NCI-H82 (cell line): ENCODE measurements at places on chromosomes 7 and 10.

- DNase-seq: no peak
Measured at GRCh38 chr7:106356-106755, 86.0 kb upstream of the FAM20C start.

GRCh38 chr10:104581884-104582601, 59.0 kb upstream of the SORCS3 start:
- DNase-seq: no peak

- no peak for DNase-seq
Measured at GRCh38 chr10:112605063-112605462, 158.0 kb downstream of the VTI1A start.

DNA sequence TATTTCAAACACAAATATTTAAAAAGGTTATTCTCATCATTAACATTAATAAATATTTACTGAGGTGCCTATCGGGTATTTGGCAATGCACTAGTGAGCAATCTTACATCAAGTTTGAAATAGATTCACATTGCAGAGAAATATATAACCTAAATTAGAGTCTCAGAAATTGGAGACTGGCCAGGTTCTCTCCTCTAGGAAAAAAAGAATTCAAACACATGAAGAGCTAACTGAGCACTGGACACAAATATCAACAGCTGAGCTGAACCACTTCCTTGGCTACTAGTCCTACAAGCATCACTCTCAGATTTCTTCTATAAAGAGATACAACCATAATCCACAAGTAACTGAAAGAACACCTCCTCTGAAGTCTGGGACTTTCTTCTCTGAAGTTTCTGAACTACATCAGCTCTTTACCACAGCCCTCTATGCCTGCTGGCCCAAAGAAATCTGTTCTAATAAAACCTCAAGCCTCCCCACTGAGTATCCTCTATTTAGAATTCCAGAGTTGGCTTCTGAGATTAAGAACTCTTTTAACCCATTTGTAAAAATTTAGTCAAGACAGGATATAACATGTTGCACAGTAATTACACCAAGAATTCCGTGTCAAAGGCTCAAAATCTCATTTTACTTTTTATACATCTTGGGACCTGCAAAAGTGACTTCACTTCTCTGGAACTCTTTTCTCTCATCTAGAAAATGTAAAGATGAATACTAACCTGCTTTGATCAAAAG, 45.2 kb downstream of the MTERF1 start:
- DNase-seq: no peak

- peak; percentile 78 for DNase-seq
Measured at GRCh38 chr7:95723583-95724180, 48.7 kb upstream of the DYNC1I1 start.

DNA sequence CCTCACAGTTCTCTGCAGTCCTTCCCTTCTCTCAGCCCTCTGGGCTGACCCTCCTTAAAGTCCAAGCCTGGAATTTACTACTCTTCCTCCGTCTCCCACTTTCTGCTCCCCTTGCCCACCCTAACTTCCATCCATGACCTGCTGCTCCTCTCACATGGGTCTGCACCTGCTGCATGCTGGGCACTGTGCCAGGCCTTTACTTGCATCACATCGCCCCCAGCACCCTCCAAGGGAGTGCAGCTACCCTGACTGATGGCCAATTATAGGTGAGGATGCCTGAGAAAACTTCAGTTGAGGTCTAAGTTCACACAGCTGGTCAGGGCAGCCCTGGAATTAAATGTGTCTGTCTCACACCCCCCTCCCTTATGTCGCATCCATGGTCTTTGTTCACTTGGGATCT, 53.6 kb upstream of the ZPBP start:
- DNase-seq: no peak

GRCh38 chr7:25235471-25235870, 7.2 kb upstream of the NPVF start:
- no peak for DNase-seq

GRCh38 chr10:12639996-12640944, 290.9 kb downstream of the CAMK1D start:
- DNase-seq: no peak

- no peak for DNase-seq
Measured at GRCh38 chr10:1629326-1630198, 107.8 kb downstream of the ADARB2 start.

GRCh38 chr10:48456361-48456804, 148.5 kb downstream of the ARHGAP22 start:
- peak; percentile 30 for DNase-seq

DNA sequence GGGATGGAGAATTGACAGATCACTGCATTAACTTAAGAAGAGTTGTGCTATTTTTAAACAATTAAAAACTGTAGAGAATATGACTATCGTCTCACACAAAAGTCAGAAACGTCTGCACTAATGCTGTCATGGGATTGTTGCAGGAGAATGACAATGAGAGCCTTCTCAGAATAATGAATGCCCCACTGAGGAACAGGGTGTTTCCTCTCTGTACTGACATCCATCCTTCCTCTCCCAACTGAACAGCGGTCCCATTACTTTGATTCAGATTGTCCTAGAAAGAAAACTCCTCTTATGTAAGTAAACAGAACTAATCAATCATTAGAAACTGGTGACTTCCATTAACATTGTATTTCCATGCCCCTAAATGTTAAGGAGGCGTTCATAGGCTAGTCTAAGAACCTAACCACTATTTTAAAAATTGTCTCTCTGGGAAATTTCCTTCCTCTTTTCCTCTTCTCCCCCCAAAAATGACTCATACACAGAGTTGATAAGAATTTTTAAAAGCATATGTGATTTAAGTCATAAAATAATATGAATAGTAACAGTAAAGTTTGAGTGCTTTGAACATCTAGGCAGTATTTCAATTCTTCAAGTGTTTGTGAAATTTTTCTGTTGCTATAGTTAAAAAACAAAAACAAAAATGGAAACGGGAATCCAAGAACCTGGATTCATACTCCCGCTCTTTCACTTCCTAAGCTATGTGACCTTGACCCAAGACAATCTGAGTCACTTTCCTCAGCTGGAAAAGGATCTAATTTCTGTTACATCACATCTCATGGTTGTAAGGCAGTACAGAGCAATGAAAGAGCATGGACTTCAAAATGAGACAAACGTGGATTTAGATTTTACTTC, 12.7 kb upstream of the MACC1 start:
- DNase-seq: no peak

GRCh38 chr10:57362811-57363210, 904.9 kb downstream of the IPMK start:
- no peak for DNase-seq

DNA sequence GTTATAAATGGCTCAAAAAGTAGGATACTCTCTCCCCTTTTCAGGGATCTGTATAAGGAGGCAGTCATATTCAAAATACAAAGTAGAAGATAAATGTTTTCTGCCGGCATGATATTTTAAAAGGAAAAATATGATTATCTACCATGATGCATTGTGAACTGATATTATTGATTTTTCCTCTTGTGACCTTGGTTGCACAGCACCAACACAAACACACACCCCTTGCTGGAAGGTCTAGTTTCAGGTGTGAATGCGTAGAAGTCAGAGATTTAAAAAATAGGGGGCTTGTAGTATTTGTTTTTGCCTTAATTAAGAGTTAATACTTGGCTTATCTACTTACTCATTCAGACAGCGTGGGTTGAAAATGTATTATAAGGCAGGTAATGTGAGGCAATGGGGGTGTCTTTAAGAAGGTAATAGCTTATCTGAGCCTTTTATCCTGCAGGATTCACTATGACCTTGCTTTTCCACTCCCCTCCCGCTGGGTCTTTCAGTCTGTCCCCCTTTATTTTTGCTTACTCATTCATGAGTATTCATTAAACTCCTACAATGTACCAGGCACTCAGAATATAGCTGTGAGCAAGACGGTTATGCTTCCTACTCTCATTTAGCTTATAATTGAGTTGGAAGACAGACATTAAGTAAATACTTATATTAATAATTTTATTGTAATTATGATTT, 390.6 kb downstream of the SDK1 start:
- DNase-seq: no peak

DNA sequence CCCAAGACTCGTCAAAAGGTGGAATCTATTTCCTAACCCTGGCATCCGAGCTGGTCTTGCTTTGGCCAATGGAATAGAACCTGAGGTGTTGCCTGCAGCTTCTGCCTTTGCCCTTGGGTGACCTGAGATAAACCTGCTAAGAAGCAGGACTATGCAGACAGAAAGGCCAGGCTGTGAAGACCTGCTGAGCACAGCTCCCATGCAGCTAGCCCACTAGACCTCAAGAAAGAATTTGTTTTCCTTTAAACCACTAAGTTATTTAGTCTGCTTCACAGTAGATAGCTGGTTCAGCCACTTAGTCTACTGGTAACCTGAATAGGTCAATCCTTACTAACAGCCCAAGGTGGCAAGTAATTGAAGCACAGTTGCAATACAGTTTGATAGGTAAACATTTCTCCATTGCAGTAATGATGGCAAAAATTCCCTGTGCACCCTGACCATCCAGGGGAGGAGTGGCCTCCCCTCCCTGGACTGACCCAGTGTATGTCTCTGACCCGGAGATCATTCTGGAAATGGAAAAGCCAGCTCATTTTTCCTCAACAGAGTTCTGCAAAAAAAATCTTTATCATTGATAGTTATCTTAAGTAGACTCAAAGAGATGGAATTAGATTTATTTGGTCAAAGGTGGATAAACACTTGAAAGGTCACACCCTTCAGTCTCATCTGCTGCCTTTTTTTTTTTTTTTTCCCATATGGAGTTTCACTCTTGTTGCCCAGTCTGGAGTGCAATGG, 20.0 kb downstream of the TNS3 start:
- no peak for DNase-seq

DNA sequence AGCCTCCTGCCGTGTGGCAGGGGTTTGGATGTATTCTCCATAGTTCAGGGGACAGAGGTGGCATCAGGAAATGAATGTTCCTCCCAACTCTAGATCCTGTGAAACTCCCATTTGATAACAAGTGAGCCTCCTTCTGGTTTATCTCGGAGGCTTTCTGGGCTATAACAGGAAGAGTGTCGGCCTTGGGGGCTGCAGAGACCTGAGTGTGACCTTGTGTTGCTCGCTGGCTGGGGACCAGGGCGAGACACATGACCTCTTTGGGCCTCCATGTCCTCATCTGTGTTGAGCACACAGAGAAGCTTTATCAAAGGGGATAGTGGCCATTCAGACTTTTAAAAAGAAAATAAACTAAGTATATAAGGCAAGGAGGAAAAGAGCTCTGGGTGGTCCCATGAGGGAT, 78.0 kb upstream of the SMNDC1 start:
- no peak for DNase-seq

- no peak for DNase-seq
Measured at GRCh38 chr7:32648408-32649156, 153.3 kb downstream of the AVL9 start.

GRCh38 chr10:60286559-60286958, 103.1 kb downstream of the ANK3 start:
- DNase-seq: peak; percentile 43

DNA sequence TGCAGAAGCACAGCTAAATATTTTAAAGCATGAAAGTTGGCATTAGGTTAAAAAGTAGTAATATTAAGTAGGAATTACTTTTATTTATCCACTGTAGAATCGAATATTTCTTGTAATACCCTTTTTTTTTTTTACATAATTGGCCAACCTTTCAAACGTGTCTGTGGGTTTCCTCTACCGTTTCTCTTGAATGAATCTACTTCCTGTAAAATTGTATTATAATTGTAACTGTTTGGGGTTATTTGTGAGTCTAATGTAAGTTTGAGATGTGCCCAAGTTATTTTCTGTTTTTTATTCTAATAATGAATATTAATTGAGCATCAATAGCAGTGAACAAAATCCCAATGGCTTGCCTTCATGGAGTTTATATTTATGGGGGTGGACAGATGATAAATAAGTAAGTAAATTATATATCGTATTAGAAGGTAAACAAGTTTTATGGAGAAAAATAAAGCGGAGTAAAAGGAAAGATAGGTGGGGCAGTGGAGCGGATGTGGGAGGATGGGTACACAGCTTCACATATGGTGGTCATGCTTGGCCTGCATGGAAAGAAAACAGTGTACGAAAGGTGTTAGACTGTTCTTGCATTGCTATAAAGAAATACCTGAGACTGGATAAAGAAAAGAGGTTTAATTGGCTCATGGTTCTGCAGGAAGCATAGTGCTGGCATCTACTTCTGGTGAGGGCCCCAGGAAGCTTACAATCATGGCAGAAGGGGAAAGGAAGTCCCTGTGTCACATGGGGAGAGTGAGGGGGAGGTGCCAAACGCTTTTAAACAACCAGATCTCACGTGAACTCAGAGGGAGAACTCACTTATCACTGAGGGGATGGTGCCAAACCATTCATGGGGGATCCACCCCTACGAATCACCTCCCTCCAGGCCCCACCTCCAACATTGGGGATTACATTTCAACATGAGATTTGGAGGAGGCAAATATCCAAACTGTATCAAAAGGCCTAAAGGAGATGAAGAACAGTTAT, 5.4 kb downstream of the TSPAN13 start:
- DNase-seq: no peak

DNA sequence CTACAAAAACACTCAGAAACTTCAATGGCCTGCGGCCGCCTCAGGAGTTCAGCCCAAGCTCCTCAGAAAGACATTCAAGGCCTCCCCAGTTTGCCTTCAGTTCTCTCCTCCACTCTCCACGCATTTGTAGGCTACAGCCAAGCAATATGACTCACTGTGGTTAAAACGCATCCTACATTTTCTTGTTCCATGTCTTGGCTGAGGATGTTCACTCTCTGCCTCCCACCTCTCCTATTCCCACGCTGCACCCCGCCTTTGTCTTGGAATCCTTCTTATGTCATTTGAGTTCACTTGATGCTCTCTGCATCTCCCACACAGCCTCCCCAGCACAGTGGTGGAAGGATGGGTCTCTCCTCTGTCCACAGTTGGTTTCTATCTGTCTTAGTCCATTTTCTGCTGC, 184.8 kb downstream of the NPSR1 start:
- DNase-seq: no peak

DNA sequence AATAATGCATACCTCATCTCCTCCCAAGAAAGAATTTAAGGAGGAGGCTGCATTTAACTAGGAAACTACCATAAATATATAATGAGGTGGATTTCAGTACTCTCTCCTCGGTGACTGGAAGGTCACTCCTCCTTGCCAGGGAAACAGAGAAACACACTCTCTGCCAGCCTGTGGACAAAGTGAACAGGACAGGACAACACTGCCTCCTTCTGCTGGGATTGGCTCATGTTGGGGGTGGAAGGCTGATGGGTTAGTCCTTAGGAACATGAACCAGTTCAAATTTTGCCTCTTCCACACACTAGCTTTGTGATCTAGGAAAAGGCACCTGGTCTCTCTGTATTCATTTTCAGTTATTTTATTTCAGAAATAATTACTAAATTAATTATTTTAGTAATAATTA, 50.6 kb upstream of the STEAP4 start:
- DNase-seq: no peak

DNA sequence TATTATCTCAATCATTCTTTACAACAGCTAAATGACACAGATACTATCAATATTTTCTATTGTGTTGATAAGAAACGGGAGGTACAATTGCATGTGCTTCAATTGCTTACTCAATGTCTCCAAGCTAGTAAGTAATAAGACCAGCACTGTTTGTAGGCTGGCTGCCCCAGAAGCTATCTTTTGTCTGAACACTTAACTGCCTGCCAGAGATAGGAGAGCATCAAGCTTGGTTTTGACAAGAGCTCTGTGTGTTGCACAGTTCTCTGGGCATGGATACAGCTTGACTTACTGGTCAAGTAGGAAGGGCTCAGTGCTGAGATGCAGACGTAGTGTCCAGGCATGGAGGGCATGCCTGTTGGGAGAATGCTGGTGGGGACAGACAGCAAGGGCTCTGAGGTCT, 26.3 kb upstream of the CAPZA2 start:
- DNase-seq: no peak
